H9 (cell line): ENCODE measurements at places on chromosomes 4 and X.

DNA sequence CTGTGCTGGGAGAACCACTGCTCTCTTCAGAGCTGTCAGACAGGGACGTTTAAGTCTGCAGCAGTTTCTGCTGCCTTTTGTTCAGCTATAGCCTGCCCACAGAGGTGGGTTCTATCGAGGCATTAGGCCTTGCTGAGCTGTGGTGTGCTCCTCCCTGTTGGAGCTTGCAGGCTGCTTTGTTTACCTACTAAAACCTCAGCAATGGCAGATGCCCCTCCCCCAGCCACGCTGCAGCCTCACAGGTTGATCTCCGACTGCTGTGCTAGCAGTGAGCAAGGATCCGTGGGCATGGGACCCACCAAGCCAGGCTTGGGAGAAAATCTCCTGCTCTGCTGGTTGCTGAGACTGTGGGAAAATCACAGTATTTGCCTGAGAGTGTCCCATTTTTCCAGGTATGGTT lies 133.8 kb upstream of the UBQLN2 start:
- H3K36me3 ChIP-seq = peaks cover 6% of the 10 kb centered on the region; the same call in 2 of the 3 replicates
- H3K27me3 ChIP-seq = no peaks in the 10 kb centered on the region
- no peak overlapping the region for H3K4me3 ChIP-seq
- no peak overlapping the region for H3K27ac ChIP-seq
- no peaks in the 10 kb centered on the region for H3K4me1 ChIP-seq
- peak; percentile 37 for DNase-seq

GRCh38 chrX:21711129-21711847 lies 46.6 kb downstream of the SMPX start:
- no peaks in the 10 kb centered on the region for H3K4me1 ChIP-seq
- H3K4me3 ChIP-seq = no peak overlapping the region
- H3K36me3 ChIP-seq = peaks cover 14% of the 10 kb centered on the region
- H3K27me3 ChIP-seq = no peaks in the 10 kb centered on the region
- no peak for DNase-seq
- no peak overlapping the region for H3K27ac ChIP-seq

- DNase-seq = no peak
- H3K36me3 ChIP-seq = no peaks in the 10 kb centered on the region
- no peak overlapping the region for H3K4me3 ChIP-seq
- 0 out of 2 replicates have a peak, but pooled peaks cover 2% of the 10 kb centered on the region for H3K4me1 ChIP-seq
- H3K27me3 ChIP-seq = peaks cover 22% of the 10 kb centered on the region; the same call in 1 of the 2 replicates
Measured at GRCh38 chr4:11423465-11423864, 5.2 kb downstream of the HS3ST1 start.

GRCh38 chr4:3747581-3747904 lies 18.6 kb upstream of the ADRA2C start:
- H3K36me3 ChIP-seq = peaks cover 6% of the 10 kb centered on the region; the same call in 2 of the 3 replicates
- peak; percentile 85 for DNase-seq
- H3K4me1 ChIP-seq = no peaks in the 10 kb centered on the region
- no peak overlapping the region for H3K4me3 ChIP-seq
- no peak overlapping the region for H3K27ac ChIP-seq

DNA sequence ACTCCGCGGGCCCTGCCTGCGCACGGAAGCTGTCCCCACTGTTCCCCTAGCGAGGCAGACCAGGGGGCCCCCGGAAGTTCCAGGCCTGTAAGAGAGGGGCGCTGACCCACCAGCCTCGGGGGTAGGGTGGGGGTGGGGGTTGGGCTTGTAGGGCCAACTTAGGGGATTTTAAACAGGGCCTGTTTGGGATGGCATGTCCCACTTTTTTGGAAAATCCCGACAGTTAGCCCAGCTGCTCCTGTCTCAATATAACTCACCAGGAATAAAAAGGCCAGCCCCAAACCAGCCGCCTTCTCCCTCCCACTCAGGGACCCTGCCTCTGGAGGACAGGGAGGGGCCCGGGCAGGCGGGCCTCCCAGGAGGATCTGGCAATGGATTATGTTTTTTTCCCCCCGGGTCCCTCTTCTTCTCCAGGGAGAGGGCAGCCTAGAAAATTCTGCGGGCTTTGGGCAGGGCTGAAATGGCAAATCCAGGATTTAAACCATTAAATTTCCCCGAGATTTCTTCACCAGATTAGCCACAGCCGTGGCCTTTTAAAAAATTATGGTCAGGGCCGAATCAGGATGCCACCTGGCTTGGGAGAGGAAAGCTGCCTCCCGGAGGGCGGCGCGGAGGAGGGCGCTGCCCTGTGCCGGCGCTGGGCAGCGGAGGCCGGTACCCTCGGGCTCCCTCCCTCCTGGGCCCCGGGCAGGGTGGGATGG lies 957 bp downstream of the PPP2R2C start:
- H3K36me3 ChIP-seq = no peaks in the 10 kb centered on the region
- peak; percentile 41 for DNase-seq

DNA sequence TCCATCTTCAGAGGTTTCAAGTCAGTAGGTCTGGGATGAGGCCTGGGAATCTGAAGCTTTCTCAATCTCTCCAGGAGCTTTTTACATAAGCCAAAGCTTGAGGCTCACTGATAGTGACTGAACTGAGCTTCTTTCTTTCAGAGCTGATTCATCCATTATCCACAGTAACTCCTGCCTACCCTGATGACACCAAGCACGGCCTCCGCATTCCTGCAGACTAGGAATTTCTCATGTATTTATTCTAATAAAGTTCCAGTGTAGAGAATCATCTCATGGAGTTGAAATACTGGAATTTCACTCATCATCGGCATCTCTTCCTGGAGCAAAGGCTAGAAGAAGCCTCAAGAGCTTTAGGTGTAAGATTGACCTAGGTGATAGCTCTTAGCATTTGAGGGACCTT lies 12.1 kb upstream of the DCTD start:
- no peak for DNase-seq
- no peak overlapping the region for H3K4me3 ChIP-seq
- H3K4me1 ChIP-seq = no peaks in the 10 kb centered on the region

DNA sequence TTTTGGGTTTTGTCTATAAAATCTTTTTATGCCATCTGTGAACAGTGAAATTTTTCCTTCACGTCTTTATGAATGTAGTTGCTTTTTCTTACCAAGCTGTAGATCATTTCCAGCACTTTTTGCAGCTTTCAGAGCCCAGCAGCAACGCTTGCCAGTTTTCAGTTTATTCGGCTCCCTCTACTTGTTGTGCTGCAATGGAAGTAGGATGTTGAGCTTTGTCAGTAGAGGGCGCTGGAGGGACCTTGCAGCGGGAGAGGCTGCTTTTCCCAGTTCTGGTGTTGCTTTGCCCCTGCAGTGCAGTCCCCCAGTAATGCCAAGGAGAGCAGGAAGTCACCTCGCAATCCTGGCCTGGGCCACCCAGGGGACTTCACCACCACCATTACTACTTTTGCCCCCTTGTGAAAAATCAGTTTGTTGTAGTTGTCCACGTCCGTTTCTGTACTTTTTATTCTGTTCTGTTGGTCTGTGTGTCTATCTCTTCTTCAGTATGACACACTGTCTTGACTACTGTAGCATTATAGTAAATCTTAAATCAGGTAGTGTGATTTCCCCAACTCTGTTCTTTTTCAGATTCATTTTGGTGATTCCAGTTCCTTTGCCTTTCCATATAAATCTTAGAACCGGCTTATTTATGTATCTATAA lies 21.8 kb downstream of the CMC4 start:
- DNase-seq = peak; percentile 74
- H3K27ac ChIP-seq = no peak overlapping the region
- H3K27me3 ChIP-seq = no peaks in the 10 kb centered on the region
- peaks cover 8% of the 10 kb centered on the region; the same call in 1 of the 2 replicates for H3K36me3 ChIP-seq

DNA sequence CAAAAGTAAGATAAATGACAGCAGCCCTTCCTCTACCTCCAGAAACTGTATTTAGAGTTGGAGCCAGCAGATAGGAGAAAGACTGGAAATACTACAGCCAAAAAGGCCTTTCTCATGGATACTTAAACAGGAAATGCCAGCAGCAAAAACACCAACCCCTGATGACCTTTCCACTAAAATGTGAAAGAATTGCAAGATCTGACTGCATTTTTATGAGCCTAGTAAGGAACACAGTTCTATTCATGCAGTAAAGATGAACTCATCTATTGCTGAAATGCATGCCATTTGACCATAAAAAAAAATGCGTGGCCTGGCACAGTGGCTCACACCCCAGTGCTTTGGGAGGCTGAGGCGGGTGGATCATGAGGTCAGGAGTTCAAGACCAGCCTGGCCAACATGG lies 19.9 kb downstream of the ABCG2 start:
- no peak overlapping the region for H3K27ac ChIP-seq
- no peaks in the 10 kb centered on the region for H3K27me3 ChIP-seq
- no peak for DNase-seq
- H3K36me3 ChIP-seq = no peaks in the 10 kb centered on the region
- H3K4me1 ChIP-seq = no peaks in the 10 kb centered on the region

DNA sequence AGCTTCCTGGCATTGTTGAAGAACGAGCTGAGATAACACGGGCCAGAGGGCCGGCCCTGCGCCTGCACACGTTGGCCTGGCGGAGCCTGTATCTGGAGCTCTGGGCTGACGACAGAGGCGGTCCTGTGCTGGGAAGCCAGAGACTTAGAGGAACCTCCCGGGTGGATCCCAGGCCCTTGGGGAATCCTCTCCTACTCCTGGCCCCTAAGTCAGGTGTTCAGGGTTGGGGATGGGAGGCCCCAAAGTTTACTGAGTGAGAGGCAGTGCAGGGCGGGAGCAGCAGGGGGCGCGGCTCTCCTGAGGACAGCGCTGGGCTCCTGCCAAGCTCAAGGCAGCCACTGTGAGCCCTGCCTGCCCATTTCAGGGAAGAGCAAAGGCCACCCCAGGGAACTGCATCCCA lies 2.5 kb upstream of the HTRA3 start:
- H3K4me1 ChIP-seq = no peaks in the 10 kb centered on the region
- no peaks in the 10 kb centered on the region for H3K36me3 ChIP-seq
- no peak overlapping the region for H3K4me3 ChIP-seq
- DNase-seq = peak; percentile 80
- peaks cover 9% of the 10 kb centered on the region; the same call in 1 of the 2 replicates for H3K27me3 ChIP-seq

DNA sequence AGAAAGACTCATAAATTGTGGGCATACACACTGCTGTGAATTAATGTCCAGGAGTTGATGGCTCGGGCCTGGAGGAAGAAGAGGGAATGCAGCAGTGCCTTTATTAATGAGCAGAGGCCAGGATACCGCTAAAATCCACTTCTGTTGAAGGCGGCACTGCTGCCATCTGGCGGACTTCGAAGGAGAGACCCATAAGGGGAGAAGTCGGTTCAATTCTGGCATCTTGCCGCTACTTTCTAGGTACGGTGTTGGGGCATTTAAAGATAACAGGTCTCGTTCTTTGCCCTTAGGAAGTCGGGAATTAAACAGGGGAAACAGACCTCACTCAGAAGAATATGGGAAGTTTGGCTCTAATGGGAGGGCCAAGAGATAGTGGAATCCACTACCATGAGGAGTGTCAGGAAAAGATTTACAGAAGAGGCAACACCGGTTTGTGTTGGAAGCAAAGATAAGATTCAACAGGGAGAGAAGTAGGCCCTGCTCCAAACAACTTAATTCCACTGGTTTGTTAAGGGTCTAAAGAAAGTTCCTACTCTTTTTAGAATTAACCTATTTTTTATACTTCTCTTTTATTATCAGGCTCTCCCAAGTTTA lies 133.6 kb upstream of the GIMD1 start:
- H3K36me3 ChIP-seq = no peaks in the 10 kb centered on the region
- peak; percentile 68 for DNase-seq
- no peaks in the 10 kb centered on the region for H3K27me3 ChIP-seq
- H3K4me3 ChIP-seq = no peak overlapping the region
- no peak overlapping the region for H3K27ac ChIP-seq

DNA sequence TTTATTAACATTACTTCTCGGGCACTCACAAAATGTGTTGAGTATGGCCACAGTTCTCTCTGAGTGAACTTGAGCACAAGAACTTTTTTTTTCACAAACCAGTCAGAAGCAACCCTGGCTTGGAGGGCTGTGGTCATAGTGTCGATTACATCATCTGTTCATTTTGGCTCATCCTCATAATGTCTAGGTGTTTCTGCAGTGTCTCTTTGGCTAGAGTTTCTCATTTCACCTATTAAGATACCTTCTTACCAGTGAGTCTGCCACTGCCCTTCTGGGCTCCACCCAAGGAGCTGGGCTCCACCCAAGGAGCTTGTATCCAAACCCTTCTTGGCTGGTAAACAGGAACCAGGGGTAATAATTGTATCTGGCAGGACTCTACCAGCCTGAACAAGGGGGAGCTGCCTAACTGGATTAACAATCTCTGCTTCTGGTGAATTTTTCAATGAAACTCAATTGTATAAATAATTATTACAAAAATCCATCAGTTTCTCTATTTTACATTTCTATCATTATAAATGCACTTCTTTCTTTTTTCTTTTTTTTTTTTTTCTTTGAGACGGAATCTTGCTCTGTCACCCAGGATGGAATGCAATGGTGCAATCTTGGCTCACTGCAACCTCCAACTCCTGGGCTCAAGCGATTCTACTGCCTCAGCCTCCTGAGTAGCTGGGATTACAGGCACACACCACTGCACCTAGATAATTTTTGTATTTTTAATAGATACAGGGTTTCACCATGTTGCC lies 667.7 kb upstream of the SLIT2 start:
- H3K27ac ChIP-seq = no peak overlapping the region
- H3K27me3 ChIP-seq = no peaks in the 10 kb centered on the region
- H3K4me3 ChIP-seq = no peak overlapping the region
- H3K36me3 ChIP-seq = no peaks in the 10 kb centered on the region
- no peaks in the 10 kb centered on the region for H3K4me1 ChIP-seq
